ENCODE measurements at places on chromosomes 4 and X.

DNA sequence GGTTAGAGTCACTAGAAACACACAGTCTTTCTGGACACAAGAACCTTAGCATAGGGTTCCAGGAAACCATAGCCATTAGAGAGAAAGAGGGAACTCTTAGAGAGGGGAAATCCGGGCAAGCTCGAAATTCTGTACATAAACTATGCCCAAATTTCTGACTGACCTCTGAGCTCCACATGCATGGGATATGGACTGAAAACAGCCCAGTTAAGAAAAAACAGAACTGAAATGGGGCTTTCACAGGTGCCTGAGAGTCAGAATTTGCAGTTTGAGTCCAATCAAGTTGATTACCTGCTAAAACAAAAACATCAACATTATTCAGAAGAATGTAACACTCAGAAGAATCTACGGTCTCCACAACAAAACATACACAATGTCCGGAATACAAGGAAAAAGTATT is 13.1 kb downstream of the DCHS2 start:
- DNase-seq: no peak

GRCh38 chrX:16855363-16856075 is 14.6 kb downstream of the RBBP7 start:
- DNase-seq: no peak

- no peak for DNase-seq
Observed at GRCh38 chrX:40570346-40571093, 10.2 kb upstream of the ATP6AP2 start.

DNA sequence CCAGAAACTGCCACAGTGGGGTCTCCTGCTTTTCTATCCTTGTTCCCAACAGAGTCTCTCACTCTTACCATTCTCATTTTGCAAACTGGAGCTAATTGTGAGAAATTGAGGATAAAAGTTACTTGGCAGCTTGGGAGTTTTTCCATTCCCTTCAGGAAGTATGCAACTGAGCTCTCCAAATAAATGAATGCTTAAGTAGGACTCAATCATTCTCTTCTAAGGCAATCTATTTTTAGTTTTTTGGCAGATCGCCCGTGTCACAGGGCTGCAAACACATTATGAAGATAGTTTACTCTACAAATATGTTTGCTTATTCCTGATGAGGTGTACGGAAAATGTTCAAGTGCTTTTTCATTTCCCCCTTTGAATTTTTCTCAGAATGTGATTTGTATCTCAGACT is 5.3 kb downstream of the ASB11 start:
- DNase-seq: peak; percentile 65

GRCh38 chr4:174674305-174674840 is 152.1 kb upstream of the HPGD start:
- DNase-seq: no peak

DNA sequence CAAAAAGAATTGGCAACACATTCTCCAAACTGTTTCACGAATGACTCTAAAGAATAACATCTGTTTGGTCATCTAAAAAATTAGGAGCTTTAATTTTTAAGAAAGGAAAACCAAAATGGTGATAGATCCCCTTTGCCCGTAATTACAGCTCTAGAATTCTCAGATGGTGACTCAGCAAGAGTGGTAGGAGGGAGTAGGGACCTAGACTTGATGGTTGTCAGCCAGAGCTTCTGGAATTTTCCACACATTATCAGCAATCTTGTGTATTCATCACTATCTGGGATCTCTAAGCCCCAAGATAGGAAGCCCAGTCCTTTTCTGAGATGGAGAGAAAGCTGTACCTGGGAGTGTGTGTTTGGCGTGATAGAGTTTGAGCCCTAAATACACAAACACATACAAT is 103.9 kb upstream of the RAB40AL start:
- no peak for DNase-seq

DNA sequence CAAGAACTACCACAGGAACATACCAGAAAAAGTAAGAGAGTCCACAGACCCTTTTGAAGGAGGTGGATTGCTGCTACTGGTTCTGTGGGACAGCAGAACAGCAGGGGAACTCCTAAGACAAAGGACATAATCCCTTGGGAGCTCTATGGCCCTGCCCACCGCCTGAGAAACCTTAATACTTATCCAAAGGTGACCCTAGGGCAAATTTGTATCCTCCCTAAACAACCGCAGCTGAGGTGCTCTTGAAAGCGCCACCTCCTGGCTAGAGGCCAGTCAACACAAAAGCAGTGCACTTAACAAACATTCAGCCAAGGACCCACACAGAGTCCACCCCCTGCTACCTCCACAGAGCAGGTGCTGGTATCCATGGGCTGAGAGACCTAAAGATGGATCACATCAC is 136.8 kb downstream of the ADAM29 start:
- no peak for DNase-seq

DNA sequence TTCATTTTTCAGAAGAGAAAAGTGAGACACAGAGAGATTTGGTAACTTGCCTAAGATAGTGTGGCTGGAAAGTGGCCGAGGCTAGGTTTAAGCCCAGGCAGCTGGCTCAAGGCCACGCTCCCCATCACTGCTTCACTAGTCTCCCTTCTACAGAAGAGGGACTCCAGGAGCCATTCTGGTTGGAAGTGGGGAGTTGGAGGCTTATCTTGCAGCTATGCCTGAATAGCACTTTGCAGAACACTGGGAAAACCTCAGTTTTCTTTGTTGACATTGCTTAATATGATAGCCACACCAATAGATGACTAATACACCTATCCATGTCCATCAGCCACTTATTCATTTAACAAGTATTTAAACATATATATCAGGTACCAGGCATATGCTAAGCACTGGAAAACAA is 18.5 kb downstream of the LRRC66 start:
- DNase-seq: no peak

- DNase-seq: no peak
Observed at GRCh38 chrX:47229427-47229826, 3.4 kb upstream of the USP11 start.

DNA sequence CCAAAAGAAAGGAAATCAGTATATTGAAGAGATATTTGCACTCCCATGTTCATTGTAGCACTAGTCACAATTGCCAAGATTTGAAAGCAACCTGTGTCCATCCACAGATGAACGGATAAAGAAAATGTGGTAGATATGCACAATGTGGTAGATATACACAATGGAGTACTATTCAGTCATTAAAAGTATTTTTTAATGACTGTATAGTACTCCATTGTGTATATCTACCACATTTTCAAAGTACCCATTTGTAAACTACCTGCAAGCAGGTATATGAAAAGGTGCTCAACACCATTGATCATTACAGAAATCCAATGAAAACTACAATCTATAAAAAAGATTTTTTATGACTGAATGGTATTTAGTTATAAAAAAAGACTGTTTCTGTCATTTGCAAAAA is 200.4 kb downstream of the UNC5C start:
- no peak for DNase-seq

DNA sequence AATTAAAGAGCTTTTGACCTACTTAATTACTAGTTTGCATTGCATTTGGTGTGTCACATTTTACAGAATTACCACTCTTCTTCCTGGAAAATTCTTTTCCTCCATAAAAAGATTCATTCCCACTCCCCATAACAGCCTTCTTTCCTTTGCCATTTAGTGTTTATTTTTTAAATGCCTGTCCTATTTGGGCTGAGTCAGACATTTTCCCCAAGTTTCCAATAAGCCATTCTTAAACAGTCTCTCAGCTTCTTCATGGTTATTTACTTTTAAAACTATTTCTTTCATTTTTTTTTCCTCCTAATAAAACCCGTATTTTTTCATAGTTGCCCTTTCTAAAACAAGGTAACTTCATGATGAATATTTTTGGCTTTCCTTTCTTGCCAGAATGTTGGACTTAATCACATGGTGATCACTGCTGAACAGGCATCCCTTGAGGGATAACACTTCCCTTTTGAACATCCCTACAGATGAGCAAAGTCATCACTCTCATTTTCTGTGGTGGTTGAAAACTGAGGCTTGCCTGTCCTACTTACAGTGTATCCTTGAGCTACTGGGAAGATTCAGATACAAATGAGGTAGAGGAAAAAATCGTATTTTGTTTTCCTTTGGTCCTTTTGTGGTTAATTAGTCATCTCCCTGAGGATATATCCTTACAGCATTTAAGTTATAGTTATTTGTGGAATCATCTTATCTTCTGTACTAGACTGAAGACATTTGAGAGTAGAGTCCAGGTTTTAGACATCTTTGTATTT is 520.5 kb upstream of the NR3C2 start:
- DNase-seq: no peak

GRCh38 chr4:74032064-74032463 is 6.4 kb downstream of the CXCL3 start:
- DNase-seq: no peak

DNA sequence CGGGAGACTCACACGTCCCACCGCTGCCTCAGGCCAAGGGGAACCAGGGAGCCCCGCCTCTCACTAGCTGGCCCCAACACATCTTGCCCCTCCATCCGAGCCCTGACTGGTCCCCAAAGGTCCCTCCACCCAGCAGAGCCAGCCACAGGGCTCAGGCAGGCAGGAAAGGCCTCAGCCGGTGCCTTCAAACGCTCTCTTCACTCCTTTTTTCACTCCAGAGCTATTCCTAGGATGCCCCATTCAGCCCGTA is 1.5 kb upstream of the ARHGAP4 start:
- DNase-seq: no peak

- no peak for DNase-seq
Observed at GRCh38 chr4:76203541-76203940, 10.1 kb downstream of the SCARB2 start.

DNA sequence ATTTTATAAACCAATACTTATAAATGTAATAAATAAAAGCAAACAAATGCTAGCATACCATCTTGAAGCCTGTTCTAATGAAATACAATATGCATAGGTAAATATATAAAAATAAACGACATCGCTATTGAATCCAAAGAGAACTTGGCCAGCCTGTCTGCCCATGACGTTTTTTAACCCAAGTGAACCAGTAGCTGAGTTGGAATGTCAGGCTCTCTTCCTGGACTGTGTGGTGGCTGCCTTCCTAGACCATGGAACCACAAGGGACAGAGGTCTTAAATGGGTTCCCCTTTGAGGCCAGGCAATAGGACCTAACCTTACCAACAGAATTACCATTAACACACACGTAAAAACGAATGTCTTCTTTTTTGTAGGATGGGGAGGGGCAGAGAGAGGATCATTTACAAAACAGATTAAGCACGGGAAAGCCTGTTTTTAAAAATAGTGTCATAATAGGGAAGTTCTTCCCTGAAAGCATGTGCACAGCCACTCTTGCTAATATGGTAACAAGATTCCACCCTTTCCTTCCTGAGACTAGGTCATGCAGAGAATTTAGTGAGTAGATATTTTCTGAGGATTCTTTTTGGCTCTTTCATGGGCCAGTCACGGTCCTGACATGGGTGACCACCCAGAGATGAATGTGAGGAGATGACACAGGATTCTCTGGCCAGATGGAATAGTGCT is 69.4 kb upstream of the ACSL1 start:
- DNase-seq: no peak

DNA sequence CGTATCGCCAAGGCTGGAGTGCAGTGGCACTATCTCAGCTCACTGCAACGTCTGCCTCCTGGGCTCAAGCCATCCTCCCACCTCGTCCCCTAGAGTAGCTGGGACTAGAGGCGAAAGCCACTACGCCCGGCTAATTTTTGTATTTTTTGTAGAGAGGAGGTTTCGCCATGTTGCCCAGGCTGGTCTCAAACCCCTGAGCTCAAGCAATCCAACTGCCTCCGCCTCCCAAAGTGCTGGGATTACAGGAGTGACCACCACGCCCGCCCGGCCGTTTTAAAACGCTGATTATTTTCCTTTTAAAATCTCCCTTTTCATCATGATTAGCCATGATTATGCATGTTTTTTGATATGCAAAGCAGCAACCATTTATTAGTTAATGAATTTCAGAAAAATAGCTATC is 2.2 kb downstream of the N4BP2 start:
- DNase-seq: no peak

GRCh38 chrX:1483843-1484637 is 31.3 kb upstream of the ASMTL start:
- DNase-seq: no peak

All from NCI-H1105 (cell line).